ENCODE measurements at places on chromosomes 4 and X.

- no peak for DNase-seq
Observed at GRCh38 chrX:109270580-109271484, 211.1 kb downstream of the GUCY2F start.

DNA sequence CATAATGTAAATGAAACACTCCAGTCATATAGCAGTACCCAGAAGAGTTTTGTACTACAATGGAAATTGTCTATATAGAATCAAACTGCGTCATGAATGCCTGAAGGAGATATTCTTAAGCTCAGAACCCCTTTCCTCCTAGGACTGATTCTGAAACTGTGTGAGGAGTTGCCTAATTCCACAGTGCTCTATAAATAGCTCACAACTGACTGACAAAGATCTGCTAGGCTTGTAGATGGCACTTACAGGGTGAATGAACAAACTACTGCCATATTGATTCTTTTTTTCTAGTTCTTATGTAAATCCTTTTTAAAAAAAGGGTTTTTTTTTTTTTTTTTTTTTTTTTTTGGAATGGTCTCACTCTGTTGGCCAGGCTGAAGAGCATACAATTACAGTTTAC is 30.1 kb upstream of the UGT2B17 start:
- no peak for DNase-seq

- no peak for DNase-seq
Observed at GRCh38 chr4:20430259-20430941, 178.7 kb downstream of the SLIT2 start.

DNA sequence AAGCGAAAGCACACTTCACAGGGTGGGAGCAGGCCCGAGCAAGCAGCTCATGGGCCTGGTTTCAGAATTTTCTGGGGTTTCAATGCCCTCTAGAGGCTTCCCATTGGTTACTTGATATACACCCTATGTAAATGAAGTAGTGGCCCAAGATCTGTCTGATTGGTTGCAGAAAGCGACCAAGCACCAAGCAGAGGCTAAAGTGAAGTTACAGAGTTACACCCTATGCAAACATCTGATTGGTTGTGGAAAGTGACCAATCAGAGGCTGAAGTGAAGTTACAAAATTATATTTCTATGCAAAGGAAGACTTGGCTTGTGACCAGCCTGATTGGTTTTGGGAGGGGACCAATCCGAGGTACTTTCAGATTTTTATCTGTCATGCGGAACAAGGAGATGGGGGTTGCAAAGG is 8.2 kb downstream of the FHIP1A start:
- DNase-seq: no peak

DNA sequence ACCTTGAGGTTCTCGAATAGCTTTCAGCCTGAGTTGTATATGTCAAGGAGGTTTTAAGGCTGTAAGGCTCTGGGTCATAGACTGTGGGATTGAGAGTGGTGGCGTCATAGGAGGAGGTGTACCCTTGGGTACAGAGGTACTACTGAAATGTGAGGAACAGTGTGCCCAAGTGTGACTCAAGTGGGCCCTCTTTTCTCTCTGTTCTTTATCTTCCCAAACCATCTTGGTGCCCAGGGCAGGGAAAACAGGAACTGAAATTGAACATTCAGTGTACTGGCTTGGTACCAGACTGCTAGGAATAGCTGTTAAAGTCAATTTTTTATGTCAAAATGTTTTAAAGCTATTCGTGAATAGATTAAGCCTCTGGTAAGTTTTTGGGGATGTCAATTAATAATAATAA is 136.2 kb upstream of the RPS6KA3 start:
- DNase-seq: no peak

- DNase-seq: no peak
Observed at GRCh38 chr4:28117084-28117682, 1256.5 kb downstream of the STIM2 start.

GRCh38 chr4:146442801-146443200 is 78.9 kb downstream of the SLC10A7 start:
- DNase-seq: no peak

DNA sequence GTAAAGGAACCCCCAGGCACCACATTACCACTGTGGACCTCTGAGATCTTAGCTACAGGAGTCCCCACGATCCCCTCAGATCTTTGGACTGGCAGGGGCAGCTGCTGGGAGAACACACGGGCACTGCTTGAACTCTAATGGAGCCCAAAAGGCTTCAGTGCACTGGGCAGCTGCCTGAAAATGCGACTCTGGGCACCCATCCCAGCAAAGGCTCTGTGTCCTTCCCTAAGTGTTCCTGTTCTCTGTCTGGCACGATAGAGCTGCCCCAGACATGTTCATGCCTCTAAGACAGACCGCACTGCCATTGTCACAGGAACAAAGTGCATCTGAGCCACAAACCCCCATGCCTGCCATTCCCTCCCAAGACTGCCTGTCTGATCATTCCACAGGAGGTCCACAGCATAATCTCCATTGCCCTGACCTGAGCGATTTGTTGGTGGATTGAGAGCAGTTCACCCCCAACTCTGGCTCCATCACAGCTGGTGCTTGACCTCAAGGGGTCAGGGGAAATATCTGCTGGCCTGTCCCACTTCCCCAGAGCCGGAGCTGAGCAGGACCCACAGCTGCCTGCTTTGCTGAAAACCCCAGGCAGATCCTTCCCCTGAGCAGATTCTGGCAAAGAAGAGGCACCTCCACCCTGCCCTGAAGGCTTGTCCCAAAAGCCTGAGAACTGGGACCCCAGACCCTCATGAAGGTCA is 436.0 kb upstream of the INTU start:
- no peak for DNase-seq

- DNase-seq: no peak
Observed at GRCh38 chr4:41360214-41360920, 103.6 kb downstream of the UCHL1 start.

DNA sequence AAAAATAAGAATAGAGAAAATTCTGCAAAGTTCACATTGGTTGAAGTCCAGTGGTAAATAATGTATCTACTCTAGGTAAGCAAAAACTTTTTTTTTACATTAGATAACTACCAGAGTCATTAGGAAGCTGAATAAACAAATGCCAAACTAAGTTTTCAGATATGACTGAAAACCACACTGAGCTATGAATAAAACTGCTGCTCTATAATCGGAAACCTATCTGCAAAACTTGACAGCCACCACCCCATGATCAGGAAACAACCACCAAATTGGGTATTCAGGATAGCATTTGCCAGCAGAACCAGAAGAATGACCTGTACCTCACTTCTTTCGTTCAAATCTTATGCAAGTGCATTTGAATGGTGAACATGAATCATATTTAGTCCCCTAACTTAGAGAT is 173.0 kb upstream of the TET2 start:
- no peak for DNase-seq

DNA sequence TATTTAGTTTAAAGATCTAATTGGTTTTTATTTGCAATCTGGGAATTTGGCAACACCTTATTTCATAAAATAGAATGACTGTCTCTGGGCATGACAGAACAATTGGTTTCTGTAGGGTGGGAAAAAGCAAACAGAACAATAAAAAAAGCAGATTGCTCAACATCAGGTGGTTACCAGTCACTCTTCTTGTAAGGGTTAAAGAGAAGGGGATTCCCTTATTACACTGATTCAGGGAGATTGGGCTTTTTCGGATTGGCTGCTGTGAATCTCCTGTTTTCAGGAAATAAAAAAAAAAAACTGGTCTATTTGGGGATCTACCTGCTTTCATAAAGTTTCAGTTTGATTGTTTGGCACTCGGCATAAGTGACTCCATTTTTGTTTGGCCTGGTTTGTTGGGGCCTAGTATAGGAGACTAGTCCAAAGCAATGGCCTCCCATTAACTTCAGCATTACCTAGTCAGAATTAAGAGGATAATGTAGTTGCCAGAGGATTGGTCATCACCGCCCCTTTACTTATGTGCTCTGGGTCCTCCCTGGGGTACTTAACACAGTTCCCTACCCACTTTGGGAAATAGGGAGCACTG is 380.5 kb downstream of the IDS start:
- no peak for DNase-seq

DNA sequence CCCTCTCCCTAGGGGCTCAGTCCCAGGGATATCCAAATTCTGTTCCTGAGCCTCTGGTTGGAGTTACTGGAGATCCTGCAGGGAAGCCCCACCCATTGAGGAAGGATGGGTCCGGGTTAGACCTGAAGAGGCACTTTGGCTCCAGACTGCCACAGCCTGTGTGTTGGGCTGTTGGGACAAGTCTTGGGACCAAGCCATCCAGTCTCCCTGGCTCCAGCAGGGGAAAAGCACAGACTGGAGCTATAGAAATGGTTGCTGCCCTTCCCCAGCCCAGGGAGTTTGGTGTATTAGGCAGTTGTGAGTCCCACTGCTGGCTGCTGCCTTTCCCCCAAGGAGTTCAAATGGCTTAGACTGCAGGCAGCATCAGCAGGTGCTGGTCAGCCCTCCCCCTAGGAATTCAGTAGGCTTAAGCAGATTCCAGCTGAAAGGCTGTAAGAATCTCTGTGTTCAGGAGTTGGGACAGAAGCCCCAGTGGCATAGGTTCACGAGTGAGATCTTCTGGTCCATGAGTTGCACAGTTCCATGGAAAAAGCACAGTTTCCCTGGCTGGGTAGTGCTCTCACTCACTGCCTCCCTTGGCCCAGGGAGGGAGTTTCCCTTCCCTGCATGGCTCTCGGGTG is 344.0 kb upstream of the EPHA5 start:
- DNase-seq: no peak

- DNase-seq: no peak
Observed at GRCh38 chr4:186296481-186296880, 30.5 kb downstream of the F11 start.

DNA sequence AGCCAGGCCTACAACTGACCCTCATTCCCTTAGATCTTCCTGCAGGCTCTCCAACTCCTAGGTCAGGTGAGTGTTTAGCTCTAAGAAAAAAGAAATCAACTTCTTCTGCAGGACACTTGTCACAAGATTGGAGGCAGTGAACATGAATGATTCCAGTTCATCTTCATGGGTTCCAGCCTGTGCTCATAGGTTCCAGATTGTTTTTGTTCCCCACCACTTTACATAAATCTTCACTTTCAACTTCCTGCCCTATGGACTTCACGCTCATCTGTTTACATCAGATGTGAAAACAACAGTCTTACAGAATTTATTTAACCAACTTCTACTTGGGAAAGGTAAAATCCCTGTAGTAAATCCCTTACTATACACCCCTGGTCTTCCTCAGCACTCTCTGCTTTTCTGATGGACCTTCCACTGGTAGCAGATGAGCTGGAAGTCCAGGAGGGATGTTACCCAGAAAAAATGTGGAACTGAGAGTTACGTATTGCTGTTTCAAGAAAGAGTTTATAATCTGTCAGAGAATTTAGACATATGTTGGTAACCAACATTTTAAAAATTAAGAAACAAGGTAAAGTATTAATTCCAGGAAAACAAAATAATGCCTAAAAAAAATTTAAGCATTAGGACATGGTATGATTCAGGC is 62.4 kb downstream of the ANAPC10 start:
- DNase-seq: no peak

DNA sequence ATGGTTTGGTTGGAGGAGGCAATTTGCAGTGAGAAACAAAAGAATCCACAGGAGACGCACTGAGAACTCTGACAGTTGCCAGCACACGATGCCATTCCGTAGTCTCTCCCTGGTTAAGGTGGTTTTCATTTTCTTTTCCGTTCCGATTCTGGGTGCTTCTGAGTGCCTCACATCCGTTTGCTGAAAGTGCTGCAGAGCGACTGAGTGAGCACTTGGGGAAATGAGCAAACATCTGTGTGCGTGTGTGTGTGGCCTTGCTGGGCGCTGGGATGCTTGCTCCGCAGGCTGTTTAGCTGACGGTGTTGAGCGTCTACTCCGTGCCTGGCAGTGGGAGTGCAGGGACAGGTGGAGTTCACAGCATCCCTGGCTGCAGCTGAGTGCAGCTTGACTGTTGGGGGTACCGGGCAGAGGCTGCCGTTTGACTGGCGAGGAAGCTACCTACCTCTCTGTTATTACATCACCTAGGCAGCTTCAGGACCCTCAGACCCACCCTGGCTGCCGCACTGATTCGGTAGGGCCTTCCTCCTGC is 49.3 kb downstream of the SORCS2 start:
- DNase-seq: no peak

GRCh38 chr4:98691588-98691987 is 33.2 kb upstream of the TSPAN5 start:
- DNase-seq: no peak

- no peak for DNase-seq
Observed at GRCh38 chr4:148229028-148229427, 213.2 kb downstream of the NR3C2 start.

DNA sequence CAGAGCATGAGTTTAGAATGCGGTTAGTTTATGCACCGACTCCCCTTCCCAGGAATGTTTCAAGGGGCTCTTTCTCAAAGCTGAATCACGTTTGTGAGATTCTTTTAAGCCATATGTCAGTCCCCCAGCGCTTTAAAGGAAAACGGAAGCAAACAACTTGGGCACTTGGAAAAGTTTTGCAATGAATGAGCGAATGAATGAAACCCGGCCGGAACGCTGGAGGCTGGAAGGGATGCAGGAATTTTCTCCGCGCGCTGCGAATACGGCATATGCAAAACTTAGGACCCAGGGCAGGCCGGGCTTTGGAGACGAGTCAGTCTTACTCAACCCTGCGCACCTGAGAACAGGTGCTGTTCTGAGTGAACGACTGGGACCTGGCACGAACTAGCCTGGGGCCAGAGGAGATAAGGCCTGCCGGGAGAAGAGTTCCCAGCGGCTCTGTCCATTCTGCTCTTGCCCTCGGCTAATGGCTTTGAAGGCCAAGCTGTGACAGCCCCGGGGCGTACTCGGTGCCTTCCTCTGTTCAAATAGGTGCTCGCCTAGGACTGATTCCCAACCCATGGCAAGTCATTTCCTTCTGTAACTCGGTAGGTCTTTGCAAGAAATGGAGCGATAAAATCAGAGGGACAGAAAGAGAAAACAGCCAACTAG is 743 bp upstream of the NRK start:
- DNase-seq: no peak

DNA sequence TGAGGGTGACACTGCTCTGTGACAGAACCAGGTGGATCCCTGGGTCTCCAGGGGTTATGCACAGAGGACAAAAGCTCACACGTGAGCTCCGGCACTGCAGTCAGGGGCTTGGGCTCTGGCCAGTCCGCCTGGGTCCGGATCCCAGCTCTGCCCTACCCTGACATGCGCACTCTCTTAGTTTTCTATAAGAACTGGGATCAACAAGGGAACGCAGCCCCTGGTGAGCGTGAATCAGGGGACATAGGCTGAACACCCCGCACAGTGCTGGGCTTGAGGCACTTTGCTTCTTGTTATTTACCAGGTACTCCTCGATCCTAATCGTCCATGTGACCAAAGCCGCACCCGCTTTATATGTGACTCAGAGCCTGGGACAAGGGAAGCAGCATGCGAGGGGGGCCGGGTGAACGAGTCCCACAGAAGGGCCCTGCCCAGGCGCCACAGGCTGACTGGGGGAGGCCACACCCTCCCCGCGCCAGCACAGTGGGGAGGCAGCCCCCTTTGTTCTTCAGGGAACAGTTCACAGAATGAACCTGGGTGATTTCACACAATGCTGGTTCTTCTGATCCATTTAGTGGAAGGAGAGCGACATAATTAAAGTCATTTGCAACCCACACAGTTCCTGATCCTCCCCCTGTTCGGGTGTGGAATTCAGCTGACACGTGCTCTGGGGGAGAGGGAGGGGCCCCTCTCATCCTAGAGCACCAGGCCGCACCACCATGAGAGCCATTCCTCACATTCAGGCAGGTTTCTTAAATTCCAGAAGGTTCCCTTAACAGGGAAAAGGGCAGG is 55.5 kb downstream of the WFS1 start:
- no peak for DNase-seq

- no peak for DNase-seq
Observed at GRCh38 chr4:548976-549375, 27.1 kb downstream of the TMEM271 start.

- no peak for DNase-seq
Observed at GRCh38 chr4:102554992-102555391, 53.8 kb downstream of the NFKB1 start.

Measured in activated T-helper 9 cell treated with anti-CD3 and anti-CD28 coated beads, Interleukin-2, amount 50 U/mL, for 16 hours (primary cell).